ENCODE measurements at places on chromosomes 12 and 14.

DNA sequence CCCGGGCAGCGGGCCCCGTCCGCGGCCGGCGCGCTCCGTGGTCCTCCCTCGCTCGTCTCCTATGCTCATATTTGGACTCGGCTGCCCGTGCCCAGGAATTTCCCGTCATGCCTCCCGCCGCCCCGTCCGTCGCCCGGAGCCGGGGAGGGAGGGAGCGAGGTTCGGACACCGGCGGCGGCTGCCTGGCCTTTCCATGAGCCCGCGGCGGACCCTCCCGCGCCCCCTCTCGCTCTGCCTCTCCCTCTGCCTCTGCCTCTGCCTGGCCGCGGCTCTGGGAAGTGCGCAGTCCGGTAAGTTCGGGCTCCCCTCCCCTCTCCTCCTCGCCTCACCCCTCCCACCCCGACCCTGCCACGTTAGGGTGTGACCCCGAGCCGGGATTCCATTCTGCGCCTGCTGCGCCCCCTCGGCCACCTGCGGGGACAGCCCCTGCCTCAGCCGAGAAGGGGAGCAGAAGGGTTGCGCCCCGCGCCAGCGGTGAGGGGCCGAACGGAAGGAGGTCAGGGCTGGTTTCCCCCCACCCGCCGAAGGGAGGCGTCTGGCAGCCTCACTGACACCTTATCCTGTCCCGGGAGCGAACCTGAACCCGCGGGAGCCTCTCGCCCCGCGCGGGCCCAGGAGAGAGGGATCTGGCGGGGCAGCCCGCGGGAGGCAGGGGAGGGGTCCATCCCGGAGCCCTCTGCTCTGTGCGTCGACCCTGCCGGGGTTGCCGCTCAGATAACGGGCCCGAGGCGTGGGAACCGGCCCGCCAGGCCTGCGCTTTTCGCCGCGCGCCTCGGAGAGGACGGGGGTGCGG, at the start of gene MSRB3:
TSS of gene MSRB3 (plus strand) at position 108 of the 793 bp plus-strand sequence. CDS start 29,897 bp downstream, outside the sequence.
- DNase-seq: no peak

DNA sequence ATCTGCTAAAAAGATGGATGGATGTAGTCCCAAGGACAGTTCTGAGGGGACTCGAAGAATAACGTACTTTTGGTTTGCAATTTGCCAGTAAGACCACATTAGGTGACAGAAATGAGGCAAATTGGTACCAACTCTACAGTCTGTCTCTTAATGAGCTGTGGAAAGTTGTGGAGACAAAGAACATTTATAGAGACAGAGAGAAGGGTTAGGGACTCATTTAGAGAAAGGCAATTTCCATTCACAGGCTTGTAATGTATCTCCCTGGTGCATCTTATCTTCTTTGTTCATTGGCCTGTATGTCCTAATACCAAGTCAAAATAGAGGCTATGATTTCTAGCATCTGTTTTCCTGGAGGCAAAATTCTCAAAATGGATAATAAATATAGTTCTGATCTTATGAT, 177.5 kb downstream of the ANO4 start:
- DNase-seq: no peak

DNA sequence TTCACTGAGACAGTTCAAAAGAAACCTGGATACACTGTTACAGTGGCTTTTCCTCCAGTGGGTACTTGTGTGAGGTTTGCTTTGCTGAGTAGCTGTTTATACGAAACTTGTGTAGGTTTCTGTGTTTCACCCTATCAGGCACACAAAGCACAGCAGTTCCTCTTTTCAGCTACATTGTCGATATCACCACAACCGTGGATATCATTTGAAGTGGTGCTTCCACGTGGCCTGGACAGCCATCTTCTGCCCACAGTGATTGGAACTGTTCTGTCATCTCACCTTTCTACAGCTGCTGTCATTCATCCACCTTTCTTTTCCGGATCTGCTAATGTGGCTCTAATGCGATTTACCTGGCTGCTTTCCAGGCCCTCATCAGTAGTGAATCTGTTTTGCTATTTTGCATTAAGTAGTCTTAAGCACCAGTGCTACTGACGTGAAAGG, 368.8 kb downstream of the SYT1 start:
- no peak for DNase-seq

DNA sequence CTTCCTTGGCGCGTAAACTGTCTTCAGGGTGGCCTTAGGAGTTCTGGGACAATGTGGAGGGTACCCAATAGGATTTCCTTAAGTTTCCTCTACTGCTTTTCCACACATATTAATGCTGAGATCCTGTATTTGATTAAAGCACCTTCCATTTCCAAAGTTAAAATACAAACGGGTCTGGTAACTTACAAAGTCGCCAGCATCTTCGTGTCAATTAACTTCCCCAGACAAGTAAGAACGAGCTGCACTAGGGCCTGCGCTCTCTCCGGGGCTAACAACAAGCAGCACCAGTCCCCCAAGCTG, 130.9 kb downstream of the NDUFA12 start:
- DNase-seq: no peak

- no peak for DNase-seq
Observed at GRCh38 chr12:79673354-79673753, 17.4 kb downstream of the PAWR start.

- no peak for DNase-seq
Observed at GRCh38 chr12:69348162-69348938, at the start of gene LYZ. Gene LYZ (plus strand): TSS chr12:69348381. CDS start chr12:69348409, 28 bp downstream.

DNA sequence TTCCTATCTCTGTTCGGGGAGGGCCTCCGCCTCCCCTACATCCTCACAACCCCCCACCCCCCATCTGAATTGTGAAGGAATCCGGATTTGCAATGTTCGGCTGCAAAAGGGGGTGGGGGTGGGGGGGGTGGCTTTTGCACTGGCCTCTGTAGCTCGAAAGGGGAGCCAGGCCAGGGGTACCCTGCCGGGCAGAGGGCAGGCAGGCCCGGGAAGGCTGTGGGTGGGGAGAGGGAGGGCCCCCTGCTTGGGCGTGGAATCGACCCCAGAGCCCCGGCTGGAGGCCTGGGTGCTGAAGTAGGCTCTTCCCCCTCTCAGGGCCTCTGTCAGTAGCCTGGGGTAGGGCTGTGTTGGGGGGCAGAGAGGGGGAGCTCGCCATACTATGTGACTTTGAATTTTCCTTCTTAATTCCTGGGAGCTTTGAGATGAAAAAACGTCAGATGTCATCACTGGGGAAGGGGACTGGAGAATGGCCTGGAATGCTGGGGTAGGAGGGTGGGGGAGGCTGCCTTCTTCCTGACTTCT, 1.1 kb downstream of the LRP1 start:
- no peak for DNase-seq

DNA sequence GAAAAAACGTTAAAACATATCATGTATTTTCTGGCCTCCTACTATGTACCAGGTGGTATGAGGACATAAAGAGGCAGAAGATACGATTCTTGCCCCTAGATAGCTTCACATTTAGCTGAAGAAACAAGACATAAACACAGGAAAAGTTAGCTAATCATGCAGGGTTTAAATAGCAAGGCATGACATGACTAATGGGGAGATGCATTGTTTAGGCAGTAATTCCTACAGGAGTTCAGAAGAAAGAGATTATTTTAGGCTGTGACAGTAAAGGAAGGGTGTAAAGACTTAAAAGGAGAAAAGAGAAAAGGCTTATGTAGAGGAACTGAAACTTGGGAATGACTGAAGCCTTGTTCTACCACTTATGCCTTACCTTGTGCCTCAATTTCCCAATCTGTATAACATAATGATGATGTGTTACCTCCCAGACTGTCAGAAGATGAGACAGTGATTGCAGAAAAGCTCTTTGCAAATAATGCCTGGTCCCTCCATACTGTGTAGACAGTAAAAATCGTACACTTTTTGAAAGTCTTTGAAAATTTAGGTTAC, 44.4 kb downstream of the PRKCH start:
- no peak for DNase-seq

DNA sequence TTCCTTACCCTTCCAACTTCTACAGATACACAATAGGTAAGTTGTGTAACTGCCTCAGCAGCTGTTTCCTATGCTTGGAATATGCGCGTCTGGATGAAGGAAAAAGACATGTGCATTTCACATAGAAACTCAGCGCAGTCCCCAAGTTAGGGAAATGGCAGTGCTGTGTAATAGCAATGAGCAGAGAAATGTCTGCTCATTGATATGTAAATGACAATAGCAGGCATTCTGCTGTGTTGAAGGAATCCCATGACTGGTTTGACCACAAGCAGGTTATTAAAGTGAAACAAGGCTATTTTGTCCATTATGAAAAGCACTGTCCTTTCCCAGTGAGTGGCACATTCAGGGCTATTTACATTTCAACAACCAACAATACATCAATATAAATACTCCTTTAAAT, 106.6 kb downstream of the BTG1 start:
- no peak for DNase-seq

DNA sequence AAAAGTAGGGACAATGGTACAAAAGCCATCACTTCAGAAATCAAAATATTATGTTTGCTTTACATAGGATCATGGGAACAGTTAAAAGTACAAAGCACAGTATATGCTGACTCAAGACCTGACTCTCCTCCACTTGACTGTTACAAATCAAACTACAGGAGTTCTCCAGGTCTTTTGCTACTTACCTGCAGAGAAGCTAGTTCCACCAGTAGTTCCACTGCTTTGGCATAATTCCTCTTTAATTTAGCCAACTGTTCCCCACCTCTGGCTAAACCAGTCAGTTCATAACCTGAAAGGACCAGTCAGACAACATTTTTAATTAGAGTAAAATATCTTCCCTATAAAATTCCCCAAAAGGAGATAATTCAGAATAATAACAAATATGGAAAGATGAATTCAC, 14.0 kb downstream of the ATP6V1D start:
- DNase-seq: no peak

DNA sequence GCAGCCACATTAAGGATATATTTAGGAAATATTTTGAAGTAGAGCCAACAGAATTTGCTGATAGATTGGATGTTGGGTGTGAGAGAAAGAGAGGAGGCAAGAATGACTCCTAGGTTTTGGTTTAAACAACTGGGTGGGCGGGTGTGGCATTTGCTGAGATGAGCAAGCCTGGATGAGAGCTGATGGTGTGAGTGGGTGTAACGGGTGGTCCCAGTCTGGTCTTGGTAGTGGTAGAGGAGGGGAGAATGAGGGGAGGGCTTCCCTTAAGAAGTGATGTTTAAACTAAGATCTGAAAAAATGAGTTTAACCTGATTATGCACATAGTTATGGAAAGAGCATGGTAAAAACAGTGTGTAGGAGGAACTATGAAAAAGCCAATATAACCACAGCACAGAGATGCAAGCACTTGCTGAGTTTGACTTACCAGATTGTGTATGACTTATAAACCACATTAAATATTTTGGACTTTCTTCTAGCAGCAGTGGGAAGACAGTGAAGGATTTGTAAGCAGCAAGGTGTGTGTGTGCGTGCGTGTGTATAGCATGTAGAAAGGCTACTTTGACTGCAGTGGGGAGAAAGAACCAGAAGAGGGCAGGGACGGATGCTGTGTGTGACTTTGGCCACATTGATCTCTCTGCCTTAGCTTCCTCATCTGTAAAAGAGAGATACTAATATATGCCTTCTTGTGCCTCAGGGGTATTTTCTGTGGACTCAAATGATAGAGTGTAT, 139.7 kb downstream of the PRIMA1 start:
- no peak for DNase-seq

DNA sequence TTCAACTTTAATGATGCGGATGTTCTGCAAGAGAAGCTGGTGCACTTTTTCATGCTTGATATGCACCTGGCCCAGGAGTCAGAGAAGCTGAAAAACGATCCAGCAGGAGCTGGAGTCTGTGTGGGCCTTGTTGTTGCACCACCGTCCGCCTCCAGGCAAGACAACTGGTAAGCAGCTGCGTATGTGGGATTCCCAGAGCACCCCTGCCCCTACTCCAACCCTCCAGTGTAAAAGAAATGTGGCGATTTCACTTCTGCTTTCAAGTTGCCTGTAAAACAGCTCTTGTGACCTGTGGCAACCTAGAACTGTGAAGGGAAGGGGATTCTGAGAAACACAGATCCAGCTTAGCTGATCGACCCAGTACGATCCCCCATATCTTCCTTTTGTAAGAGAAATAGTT, 154.1 kb upstream of the PELI2 start:
- DNase-seq: no peak

- no peak for DNase-seq
Observed at GRCh38 chr12:124842800-124843510, 20.7 kb downstream of the SCARB1 start.

GRCh38 chr12:94721173-94721572, 70.8 kb upstream of the TMCC3 start:
- peak; percentile 51 for DNase-seq

- DNase-seq: no peak
Observed at GRCh38 chr12:114368685-114369452, 37.1 kb downstream of the TBX5 start.

- DNase-seq: no peak
Observed at GRCh38 chr14:77133720-77134338, 7.8 kb downstream of the ZDHHC22 start.

DNA sequence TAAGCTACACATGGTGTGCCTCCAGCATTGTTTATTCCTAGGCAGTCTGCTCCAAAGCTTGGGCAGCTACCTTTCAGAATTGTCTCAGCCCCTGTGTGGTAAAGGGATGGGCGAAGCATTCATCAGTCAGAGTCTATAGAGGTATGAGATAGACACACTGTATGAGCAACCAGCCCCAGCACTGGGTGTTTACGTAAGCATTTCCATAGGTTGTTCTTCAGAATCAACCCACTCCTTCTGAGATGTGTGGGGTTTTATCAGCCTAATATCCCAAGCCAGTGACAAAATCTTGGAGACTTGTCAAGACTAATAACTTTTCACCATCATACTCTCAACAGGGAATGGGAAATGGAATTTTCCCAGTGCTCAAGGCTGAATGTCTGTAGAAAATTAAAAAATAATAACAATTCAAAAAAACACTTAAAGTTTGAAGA, 98.2 kb downstream of the BTG1 start:
- no peak for DNase-seq

DNA sequence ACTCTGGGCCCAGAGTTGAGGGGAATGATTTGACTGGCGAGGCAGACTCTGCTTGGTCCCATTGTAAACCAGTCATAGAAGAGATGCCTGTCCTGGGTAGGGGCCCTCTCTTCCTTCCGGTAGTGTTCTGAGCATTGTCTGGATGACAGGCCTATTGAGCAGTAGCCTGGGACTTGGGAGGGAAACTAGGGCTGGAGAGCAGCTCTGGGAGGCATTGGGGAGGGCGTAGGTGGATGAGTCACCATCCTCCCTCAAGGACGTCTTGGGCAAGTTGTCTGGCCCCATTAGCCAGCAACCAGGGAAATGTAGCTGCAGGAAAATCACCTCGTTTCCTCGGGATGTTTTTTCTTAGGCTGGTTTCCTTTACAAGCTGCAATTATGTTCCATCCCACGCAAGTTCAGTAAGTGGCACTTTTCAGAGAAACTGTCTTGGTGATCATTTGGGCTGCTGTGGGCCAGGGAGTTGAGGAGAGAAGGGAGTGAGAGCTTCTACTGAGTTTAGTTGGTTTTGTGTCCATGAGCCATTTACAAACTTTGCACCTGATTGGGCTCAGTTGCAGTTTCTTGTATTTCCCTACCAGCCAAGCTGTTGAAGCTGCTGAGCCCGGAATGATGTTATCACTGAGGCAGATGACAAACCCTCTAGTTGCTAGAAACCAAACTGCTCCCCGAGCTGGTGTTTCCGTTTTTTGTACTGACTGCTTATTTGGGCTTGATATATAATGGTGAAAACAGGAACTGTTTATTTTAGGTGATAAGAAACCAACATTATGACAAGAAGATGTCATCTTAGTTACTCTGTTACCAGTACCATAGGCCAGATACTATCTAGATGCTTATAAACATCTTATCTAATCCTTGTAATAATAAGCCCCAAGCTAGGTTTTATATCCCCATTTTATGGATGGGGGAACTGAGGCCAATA, 147.6 kb downstream of the CHST11 start:
- DNase-seq: peak; percentile 47

GRCh38 chr14:92264195-92264594, 58.8 kb upstream of the SLC24A4 start:
- no peak for DNase-seq

- DNase-seq: peak; percentile 4
Observed at GRCh38 chr12:81128930-81129554, 51.2 kb downstream of the ACSS3 start.
